AG04449 (cell line): ENCODE measurements at places on chromosomes 2 and 18.

GRCh38 chr18:12442946-12443345, 35.2 kb downstream of the PRELID3A start:
- DNase-seq, result peak; percentile 9

DNA sequence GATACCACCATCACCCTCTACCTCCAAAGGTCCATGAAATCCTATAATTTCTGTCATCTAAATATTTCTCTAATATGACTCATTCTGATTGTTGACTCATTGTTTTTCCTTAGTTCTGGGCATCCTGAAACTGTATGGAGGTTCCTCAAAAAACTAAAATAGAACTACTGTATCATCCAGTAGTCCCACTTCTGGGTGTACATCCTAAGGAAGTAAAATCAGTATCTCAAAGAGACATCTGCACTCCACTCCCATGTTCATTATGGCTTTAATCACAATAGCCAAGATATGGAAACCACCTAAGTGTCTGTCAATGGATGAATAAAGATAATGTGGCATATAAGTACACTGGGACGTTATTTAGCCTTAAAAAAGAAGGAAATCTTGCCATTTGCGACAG, 125.8 kb upstream of the MYO3B start:
- DNase-seq, result no peak

DNA sequence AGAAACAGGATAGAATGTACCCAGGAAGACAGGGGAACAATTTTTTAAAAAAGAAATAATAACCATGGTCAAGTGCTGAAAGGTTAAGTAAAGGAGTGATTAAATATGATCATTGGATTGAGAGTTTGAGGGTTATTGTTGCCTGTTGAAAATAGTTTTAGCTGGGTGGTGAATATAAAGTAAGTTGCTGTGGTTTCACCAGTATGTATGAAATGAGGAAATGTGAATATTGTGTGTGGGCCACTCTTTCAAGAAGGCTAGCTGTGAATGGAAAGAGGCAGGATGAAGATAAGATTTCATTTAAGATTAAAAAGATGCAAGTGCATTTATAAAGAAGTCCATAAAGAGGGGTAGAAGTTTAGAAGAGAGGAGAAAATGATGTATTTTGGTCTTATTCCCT, 53.8 kb downstream of the GULP1 start:
- no peak for DNase-seq

DNA sequence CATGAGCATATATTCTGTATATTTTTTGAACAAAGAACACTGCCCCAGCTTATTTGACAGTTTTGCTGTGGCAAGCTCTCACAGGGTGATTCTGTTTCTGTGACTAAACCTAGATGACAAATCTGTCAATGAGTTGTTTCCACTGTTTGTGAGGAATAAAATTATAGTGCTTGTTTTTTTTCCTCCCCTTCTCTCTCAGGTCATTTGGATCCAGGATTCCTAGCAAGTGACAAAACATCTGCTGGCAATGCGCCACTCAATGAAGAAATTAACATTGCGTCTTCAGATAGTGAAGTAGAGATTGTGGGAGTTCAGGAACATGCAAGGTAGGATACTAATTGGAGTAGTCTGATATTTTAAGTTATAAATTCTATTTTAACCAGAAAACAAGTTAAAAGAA, 149.3 kb downstream of the HAUS1 start:
- no peak for DNase-seq

DNA sequence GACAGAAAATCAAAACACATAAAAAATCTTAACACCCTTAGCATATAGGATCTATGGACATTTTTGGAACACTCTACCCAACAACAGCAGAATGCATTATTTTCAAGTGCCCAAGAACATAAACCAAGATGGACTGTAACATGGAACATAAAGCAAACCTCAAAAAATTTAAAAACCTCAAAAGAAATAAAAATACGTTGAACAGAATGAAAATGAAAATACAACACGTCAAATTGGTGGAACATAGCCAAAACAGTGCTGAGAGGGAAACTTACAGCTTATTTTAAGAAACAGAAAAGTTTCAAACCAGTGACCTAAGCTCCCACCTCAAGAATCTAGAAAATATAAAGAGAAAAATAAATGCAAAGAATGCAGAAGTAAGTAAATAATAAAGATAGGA, 58.3 kb upstream of the BCL2L11 start:
- DNase-seq, result no peak

DNA sequence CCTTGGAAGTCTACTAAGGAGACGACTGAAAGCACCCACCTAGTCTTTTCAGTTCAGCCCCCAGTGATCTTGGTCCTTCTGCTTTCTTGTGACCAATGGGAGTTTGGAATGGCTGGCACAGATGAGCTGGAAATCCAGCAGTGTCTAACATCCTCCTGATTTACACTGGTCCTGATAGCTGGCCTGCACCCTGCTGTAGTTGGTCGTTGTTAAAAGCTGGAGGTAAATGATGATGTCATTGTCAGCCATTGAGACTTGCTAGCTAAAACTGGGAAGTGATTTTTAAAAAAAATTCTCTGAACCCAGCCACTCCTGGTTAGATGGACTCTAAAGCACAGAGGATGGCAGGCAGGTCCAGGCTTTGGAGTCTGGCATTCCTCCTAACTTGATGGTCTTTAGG, 19.3 kb downstream of the CCT7 start:
- no peak for DNase-seq

DNA sequence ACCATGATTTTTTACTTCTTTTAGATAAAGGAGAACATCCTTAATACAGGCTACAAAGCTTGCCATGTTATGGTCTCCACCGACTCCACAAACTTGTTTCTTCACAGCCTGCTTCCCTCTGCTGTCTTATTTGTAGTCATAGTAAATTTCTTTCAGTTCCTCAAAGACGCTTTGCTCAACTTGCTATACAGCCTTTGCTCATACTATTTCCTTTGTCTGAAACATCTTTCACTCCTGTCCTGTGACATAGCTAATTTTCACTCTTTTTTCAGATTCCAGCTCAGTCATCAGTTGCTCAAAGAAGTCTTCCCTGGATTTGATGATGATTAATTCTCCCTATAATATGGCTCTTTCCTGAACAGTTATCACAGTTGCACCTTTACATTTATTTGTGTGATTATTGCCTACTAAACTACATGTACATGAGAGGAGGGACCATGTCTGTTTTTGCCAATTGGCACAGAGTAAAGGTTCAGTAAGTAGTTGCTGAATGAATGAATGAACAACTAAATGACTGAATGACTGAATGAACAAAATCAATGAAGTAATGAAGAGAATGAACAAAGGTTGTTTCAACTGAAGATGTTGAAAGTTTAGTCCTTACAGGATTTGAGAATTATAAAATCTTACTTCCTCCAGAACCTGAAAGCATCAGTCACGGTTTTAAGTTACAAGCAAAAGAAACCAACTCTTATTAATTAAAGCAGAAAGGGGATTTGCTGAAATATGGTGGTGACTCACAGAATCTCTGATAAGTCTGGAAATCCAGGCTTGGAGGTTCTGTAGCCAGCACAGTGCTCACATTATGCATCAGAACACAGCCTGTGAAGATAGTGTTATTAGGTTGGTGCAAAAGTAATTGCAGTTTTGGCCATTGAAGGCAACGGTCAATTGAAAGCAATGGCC, 186.4 kb upstream of the FAM98A start:
- no peak for DNase-seq

DNA sequence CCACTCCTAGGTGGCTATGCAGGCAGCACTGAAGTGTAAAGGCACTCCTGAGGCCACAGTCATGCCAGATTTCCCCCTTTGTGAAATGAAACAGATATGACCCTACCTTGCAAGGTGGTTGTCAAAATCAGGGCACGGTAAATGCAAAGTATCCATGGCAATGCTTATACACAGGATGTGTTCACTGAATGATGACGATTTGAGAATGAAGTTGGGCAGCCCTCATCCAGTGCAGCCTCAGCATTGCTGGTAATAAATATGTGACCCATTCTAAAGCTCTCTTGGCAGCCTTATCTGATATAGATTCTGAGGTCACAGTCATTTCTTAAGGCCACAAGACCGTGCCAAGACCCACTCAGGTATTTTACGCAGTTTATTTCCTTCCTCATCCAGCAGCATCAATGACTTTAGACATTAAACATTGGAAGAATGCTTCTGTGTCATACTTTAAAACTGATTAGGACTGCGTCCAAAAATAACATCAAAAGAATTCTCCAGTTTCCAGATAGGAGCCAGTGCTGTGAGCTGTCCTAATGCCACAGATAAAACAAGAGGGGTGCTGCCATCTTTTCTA, 125.5 kb upstream of the SERTAD2 start:
- DNase-seq, result peak; percentile 75

- no peak for DNase-seq
Observed at GRCh38 chr2:70674636-70675430, 93.2 kb downstream of the ADD2 start.

DNA sequence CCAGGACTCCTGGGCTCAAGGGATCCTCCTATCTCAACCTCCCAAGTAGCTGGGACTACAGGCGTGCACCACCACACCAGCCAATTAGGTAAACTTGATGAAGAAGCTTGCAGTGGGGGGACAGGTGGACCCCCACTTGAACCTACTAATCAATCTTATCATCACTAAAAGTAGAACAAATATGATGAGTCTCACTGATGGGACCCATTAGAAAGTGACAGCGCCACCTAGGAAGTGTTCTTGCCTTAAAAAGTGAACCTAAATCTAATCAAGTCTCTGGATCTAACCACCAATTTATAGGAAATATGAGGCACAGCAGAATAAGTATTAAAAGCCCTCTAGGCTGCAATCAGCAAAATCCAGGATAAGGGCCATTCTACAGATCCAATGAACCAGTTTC, 79.2 kb downstream of the BIN1 start:
- no peak for DNase-seq

DNA sequence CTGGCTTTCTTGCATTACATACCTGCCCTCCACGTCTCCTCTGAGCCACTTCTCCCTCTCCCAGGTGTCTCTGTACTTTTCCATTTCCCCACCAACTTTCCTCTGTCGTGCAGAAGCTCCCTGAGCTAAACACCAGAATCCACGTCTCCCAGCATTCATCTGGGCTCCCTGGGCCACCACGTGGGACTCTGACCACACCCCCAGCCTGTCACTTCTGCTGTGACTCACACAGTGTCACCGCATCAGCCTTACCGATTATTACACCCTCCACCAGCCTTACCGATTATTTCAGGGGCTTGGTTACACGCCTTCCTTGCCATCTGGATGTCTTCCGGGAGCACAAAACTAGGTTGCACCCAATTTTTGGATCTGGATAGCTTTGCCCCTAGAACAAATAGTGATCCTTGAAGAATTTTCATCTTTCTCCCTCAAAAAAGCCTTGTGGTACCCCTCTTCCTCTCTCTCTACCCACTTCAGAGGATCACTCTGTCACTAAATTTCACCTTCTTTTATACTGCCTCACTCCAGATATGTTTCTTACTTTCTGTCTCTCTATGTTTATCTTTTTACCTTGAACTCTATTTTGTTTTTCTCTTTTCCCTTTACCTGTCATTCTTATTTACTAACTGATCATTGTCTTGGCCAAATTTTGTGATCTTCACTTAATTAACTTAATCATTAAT, 136.9 kb upstream of the CAB39 start:
- DNase-seq, result no peak

- no peak for DNase-seq
Observed at GRCh38 chr18:63617049-63617914, 26.8 kb downstream of the SERPINB4 start.
